Activated CD4-positive, alpha-beta T cell treated with anti-CD3 and anti-CD28 coated beads, Interleukin-2, amount 10 ng/mL, durations not matched to agents 24 days and 14 days (primary cell): ENCODE measurements at places on chromosomes 5 and 9. TPM values are rescaled to one million over a fixed set of nuclear protein-coding genes. Genes with fewer than 3 reads are reported as not detected.

DNA sequence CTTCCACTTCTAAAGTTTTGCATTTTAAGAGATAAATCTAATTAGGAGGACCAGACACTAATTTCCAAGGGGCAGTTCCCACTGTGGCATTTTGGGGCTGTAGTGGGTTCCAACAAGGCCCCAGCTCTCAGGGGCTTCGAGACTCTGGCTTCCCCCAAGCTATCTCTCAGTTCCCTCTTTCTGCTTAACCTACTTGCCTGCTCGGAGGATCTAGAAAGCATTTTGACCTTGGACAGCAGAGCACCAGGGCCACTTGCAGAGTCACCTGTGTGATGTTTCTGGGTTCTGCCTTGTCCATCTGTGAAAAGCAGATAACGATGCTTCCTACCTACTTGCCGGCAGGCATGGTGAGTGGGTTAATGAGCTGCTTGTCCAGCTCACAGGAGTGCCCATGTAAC, 175.4 kb downstream of the MED10 start:
- DNase-seq, result no peak

DNA sequence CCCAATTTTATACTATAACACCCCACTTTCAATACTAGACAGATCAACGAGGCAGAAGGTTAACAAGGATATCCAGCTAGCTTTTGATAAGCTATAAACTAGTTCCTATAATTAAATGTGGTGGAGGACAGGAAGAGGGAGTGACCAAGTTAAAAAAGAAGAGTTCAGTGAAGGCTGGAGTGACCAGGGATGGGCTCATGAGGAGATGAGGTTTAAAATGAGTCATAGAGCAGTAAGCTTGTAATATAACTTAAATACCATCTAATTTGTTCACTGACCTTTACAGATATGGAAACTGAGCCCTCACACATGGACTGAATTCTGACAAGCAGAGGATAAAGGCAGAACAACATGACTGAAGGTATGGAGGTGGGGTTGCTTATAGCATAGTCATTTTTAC, 284.5 kb downstream of the SPATA31D1 start:
- no peak for DNase-seq

DNA sequence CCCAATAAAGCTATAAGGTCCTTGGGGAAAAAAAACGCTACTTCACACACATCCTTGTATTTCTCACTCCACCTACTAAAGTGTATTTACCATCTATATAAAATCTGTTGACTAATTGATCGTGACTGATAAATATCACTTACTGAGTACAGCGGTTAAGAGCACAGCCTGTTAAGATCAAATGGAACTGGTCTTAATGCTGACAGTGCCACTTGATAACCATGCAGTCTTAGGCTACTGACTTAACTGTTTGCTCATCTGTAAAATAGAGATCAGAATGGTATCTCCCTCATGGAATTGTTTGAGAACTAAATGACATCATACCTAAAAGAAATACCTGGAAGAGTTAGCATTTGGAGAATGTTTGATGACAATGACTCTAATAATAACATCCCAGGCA, 67.5 kb downstream of the ZFAND5 start:
- no peak for DNase-seq

GRCh38 chr5:132788508-132788907, 11.5 kb upstream of the SEPTIN8 start:
- DNase-seq, result no peak

DNA sequence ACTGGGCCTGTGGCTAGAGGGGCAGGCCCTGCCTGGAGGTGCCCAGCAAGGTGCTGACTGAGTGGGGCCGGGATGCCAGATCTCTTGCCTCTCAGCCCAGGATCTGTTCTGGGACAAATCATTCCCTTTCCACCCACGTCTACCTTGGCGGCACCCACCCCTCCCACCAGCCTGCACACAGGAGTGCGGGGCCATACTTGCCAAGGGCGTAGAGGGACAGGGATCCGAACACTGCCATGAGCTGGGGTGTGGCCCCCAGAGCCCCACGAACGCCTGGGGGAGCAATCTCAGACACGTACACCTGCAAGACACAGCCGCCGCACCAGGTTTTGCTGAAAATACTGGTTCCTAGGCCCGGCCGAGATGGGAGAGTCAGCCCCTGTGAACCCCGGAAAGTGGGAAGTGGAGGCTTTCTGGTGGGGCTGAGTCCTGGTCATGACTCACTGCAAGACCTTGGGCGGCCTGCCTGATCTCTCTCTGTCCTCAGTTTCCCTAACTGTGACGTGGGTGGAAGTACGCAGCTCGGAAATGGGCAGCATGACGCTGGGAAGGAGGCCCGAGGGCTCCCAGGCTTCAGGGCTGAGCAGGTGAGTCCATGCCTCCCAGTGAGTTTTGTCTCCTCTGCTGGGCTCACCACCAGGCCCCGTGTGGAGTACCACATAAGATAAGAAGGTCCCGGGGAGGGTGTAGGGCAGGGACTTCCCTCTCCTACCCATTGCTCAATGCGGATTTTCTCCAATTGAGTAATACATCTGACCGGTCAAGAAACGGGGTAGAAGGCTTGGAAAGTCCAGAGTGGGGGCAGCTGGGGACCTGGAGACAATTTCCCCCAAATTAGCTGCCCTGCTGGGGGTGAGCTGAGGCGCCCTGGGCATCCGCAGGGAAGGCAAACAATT, 2.6 kb downstream of the SLC2A6 start:
- DNase-seq, result no peak

- DNase-seq, result no peak
Observed at GRCh38 chr5:88845081-88845697, 37.8 kb downstream of the MEF2C start.

GRCh38 chr5:373710-374602, 52.4 kb downstream of the AHRR start:
- DNase-seq, result peak; percentile 94

DNA sequence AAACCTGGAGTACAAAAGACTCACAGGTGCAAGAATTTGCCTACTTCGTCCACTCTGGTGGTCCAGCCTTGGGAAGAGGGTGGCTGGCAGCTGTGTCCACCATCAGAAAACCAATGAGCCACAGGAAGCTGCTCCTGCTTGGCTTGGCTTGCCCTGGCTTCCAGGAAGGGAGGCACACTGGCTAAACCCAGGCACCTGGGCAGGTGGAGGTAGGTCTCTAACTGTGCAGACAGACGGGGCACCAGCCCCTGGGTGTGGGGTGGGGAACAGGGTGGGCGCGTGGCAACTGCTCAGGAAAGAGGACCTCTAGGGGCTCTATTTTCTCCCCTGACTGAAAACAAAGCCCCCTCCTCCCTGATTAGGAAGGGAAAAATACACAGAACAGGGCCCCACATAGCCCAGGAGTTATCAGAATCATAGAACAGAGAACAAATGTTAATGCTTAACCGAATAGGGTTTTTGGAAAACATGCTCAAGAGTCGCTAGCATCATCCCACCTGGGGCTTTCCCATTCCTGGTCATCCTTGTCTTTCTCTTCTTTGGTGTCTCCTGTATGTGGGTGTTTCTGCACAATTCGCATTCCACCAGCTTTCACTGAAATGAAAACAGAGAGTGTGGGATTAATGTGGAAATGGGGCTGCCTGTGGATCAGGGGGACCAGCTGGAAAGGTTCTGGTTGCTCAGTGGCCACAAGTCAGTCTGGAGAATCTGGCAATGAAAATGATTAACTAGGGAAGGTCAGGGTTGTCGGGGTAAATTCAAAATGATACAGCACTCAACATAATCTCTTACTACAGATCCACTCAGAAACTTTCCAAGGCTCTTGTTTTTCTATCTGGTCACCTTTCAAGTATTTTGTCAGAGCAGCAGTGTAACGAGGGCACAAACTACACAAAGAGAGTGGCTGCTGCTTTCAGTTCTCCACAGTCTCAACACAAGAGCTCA, 13.1 kb downstream of the DAP start:
- DNase-seq, result no peak

F2RL1 gene
- total RNA-seq, result 0.14 and 0.23 TPM in 2 replicates

NSG2 gene
- total RNA-seq, result not detected in 2 replicates
